Epithelial cell of esophagus (primary cell): ENCODE measurements at places on chromosomes 13 and 19.
A peak's percentile ranks its signal among the peaks of the same experiment; 100 is the strongest.

GRCh38 chr13:106599875-106600797 is 32.2 kb upstream of the ARGLU1 start:
- no peak for DNase-seq

DNA sequence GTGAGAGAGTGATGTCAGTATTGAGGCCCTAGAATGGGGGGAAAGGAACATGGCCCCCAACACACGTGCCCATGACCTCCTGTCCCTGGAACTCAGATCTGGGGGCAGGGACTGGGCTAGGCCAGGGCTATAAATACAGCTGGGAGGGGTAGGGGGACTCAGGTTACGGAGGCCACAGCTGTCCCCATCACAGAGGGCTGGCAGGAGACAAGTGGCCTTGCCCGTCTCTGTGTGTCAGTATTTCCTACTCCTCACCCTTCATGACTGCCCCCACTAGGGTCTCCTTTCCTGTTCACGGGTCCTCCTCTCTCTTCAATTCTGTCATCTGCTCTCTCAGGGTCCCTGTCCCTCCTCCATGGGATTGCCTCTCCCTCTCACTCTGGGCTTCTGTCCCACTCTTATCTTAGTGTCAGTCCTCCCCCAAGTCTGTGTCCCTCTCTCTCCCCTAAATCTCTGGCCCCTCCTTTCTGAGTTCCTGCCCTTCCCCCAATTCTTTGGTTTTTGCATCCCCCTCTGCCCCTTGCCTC is 687 bp upstream of the HRC start:
- no peak for DNase-seq

- DNase-seq = no peak
These were observed 82.4 kb upstream of the STARD13 start for GRCh38 chr13:33367926-33368325.

- DNase-seq = peak; percentile 99
These were observed 6.0 kb downstream of the EHD2 start for GRCh38 chr19:47719047-47719859.

DNA sequence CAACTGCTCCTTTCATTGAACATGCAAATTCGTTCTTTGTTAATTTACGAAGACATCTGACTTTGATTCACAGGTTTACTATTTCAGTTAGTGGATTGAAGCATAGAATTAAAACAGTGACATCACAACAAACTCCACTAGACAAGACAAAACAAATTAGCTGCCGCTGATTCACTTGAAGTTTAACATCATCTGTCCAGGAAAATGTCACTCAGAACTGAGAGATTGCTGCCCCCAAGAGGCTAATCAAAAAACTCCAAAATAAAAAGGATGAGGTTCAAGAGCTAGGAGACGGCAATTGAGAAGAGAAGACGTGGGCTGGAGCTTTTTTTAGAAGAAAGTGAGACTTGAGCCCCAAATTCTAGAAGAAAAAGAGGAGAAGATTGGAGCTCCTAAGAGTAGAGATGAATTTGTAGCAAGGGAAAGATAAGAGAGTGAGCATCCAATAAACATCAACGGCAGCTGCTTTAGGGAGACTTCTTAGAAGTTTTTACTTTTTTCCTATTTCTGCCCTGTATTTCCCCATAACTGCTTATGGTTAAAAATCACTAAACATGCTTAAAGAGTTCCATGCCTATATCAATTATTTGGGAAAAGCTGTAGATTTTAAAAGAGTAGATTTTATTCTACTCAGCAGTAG is 40.8 kb upstream of the TPP2 start:
- peak; percentile 73 for DNase-seq

GRCh38 chr13:112603641-112604225 is 15.8 kb upstream of the TUBGCP3 start:
- DNase-seq = no peak

- no peak for DNase-seq
These were observed 36.3 kb upstream of the FLT1 start for GRCh38 chr13:28531077-28531844.

DNA sequence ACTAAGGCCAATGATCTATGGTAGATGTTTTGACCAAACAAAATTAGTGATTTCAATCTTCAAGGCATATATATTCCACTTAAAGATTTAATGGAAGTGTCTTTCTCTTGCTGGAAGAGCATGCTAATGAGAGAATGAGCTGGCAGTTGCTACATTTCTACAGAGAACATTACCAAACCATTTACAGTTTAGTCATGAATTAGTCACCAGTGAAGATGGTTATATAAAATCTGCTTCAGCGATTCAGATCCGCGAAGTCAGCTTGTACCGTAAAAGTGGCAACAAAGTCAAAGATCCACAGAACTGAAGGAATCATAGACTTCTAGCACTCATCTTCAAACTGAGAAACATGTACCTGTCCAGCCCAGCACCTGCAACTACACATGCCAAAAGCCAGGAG is 156.3 kb downstream of the SLITRK5 start:
- DNase-seq = peak; percentile 67

GRCh38 chr19:27974082-27974513 is 1238.9 kb downstream of the UQCRFS1 start:
- DNase-seq = peak; percentile 8

- no peak for DNase-seq
These were observed 223.5 kb upstream of the MAB21L1 start for GRCh38 chr13:35699825-35700510.

GRCh38 chr13:64866331-64866730 is 2363.8 kb downstream of the PCDH9 start:
- DNase-seq = no peak

DNA sequence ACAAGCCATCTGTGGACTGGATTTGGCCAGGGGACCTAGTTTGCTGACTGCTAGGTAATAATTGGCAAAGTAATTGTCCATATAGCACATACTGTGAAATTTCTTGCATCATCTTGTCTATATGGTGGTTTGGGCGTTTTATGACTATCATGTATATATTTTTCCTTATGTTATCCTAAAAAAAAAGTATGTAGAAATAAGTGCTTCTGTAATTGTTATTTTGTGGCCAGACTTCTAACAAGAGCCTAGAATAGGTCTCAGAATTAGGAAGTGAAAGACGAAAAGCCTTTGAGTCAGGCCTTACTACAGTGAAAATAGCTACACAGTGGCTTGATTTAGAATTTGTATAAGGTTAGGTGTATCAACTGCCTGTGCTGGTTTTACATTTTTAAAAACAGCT is 4.2 kb downstream of the FNDC3A start:
- no peak for DNase-seq

GRCh38 chr13:104357174-104357573 is 1291.0 kb upstream of the SLC10A2 start:
- DNase-seq = peak; percentile 7

DNA sequence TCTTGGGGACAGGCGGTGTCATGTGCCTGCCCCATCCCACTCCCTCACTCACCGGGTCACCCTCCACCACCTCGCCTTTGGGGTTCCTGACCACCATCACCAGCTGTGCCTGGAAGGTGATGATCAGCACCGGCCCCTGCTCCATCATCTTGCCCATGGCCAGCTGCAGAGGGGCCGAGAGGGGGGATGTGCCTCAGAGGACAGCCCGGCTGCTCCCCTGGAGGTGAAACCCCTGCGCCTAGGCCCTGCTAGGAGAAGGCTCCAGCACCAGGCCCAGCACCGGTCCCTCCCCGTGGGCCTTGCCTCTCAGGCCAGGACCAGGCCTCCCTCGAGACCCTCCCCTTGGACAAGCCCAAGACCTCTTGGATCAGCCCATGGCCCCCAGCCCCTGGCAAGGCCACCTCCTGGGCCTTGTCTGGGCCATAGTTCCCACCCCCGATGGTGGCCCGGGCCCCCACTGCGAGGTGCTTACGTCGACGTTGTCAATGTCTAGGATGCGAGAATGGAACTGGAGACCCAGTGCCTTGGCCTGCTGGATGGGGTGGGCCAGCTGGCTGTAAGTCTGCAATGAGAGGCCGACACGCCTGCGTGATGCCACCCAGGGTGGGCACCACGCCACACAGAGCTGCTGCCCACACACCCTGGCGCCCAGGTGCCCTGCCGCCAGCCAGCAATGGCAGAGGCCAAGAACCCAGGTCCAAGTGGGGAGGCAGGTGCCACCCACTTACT is 1.8 kb upstream of the CTXN1 start:
- DNase-seq = no peak

- DNase-seq = no peak
These were observed 84.0 kb downstream of the RAP2A start for GRCh38 chr13:97517967-97518366.

DNA sequence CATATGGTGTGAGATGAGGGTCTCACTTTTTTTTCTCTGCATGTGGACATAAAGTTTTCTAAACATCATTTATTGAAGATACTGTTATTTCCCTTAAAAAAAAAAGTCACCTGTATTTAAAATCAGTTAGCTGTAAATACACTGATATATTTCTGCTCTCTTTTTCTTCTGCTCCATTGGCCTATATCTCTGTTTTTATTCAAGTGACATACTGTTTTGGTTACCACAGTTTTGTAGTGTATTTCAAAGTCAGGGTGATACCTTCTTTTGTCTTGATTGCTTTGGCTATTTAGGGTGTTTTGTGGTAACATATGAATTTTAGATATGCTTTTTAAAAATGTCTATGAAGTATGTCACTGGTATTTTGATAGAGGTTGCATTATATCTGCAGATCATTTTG is 15.8 kb upstream of the ZNF431 start:
- DNase-seq = no peak

GRCh38 chr13:51828730-51829567 is 16.0 kb downstream of the TMEM272 start:
- no peak for DNase-seq

- DNase-seq = no peak
These were observed 53.5 kb downstream of the COL4A2 start for GRCh38 chr13:110360598-110360997.

GRCh38 chr13:112029143-112029542 is 37.8 kb upstream of the SOX1 start:
- no peak for DNase-seq

DNA sequence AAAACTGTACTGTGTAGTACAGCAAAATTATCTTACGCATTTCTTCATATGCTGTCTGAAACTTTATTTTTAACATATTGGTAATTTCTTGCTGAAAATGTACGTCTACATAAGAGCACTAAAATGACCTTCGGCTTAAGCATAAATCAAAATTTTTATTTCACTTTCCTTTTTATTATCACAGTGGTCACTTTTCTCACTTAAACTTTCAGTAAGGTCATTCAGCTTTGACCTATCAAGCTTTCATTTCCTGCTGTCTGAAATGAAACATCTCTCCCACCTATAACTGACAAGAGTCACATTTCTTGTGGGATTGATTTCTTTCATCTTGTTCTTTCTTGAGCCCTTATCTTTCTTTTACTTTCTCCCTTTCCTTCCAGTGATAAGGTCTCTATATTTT is 2212.7 kb upstream of the PCDH20 start:
- DNase-seq = no peak
